ENCODE measurements at places on chromosomes 4 and X.
A peak's percentile ranks its signal among the peaks of the same experiment; 100 is the strongest.

GRCh38 chr4:139314047-139314800 is 11.9 kb upstream of the NDUFC1 start:
- DNase-seq: no peak

DNA sequence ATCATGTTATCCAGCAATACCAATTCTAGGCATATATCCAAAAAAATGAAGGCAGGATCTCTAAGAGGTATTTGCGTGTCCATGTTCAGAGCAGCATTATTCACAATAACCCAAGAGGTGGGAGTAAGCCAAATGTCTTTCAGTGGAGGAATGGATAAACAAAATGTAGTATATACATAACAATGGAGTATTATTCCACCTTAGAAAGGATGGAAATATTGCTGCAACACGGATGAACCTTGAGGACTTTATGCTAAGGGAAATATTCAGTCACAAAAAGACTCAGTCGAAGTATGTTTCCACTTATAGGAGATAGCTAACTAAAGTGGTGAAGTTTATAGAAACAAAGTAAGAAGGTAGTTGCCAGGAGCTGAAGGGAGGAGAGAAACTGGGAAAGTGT is 74.3 kb downstream of the LARP1B start:
- DNase-seq: no peak

- DNase-seq: no peak
Observed at GRCh38 chrX:13750204-13750603, 15.7 kb downstream of the OFD1 start.

- DNase-seq: no peak
Observed at GRCh38 chrX:56797574-56798338, 68.7 kb downstream of the NBDY start.

DNA sequence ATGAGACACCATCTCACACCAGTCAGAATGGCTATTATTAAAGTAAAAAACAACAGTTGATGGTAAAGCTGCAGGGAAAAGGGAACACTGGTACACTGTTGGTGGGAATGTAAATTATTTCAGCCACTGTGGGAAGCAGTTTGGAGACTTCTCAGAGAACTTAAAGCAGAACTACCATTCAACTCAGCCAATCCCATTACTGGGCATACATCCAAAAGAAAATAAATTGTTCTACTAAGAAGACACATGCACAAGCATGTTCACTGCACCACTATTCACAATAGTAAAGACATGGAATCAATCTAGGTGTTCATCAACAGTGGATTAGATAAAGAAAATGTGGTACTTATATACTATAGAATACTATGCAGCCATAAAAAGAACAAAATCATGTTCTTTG is 135.0 kb downstream of the REELD1 start:
- DNase-seq: no peak

DNA sequence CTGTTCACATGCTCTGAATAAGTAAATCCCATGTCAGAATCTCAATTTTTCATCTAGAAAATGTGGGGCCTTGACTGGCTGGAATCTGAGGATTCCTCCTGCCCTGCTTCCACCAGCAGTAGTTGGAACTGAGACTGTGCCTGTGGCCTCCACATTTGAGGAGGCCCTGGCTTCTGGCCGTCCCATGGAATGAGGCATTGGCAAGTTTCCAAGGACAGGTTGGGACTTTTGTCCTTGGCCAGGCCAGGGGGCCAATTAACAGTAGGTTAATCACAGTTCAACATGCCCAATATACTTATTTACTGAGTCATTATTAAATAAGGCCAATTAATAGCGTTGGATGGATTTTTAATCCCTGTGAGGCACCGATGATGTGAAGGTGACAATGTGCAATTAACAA is 50.2 kb upstream of the GABRE start:
- DNase-seq: no peak

GRCh38 chr4:633406-633805 is 8.0 kb downstream of the PDE6B start:
- no peak for DNase-seq

DNA sequence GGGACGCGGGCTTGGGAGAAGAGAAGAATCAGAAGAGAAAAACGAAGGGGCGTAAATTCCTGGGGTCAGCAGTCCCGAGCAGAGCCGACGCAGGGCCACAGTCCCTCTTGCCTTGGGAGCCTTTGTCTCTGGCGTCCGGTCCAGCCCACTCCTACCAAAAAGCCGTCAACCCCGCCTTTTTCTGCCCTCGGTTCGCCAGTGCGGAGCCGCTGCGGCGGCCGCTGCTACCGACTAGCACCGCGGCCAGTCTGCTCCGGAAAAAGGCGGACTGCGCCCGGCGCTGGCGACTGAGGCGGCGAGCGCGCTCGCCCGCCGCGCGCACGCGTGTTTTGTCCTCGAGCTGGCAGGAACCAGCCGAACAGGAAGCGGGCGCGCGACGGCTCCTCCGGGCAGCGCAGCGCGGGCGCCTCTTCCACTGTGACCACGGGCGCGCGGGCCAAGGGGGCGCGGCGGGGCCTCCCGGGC is 502 bp downstream of the HNRNPDL start:
- peak; percentile 80 for DNase-seq

DNA sequence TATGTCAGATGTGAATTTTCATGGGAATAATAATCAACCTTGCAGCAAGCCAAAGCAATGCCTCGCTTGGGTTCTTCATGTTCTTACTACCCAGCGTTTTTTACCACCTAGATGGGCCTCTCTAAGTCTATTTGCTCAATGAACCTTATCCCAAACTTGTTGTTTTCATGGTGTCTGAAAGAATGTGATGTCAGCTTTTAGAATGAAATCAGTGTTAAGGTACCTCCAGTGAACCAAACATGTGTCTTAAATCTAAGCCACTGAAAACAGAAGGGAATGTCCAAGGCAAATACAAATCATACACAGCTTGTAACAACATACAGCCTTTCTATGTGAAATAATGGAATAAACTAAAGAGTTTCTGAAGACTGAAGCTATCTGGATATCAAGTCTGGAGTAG is 6.7 kb downstream of the EPGN start:
- no peak for DNase-seq

- DNase-seq: no peak
Observed at GRCh38 chr4:142160509-142160908, 524.1 kb downstream of the IL15 start.

GRCh38 chrX:124497386-124497785 is 151.0 kb downstream of the SH2D1A start:
- no peak for DNase-seq

DNA sequence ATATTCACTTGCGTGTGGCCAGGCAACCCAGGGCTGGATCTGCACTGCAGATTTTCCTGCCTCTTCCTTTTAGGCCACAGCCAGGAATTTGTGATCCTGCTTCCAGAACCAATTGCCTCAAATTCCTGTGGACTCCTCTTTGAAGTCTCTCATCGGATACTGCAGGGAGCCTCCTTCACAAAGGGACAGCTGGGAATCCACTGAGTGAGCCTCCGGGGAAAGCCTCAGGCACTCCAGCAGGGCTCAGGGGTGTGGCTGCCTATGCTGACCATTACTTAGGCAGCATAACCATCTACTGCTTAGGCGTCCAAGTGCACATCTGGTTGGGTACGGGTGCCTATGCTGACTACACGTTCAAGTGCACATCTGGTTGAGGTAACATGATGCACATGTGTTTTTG is 321.5 kb downstream of the NLGN4X start:
- DNase-seq: no peak

DNA sequence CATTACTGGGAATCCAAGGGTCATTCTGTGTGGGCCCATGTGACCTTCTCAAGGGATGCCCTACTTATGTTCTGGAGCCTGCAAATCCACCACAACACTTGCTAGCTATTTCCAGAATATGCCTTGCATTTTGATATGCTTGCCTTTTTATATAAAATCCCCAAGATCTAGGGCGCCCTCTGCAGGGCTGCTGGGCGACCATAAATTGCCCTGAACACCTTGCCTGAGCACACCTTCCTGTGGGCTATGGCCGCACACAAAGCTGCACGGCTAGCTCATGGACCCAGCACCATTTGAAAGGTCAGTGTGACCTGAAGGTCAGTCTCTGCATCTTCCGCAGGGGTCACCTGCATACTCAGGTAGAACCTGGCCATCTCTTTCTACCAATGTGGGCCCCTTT is 311.7 kb downstream of the NLGN4X start:
- DNase-seq: no peak

DNA sequence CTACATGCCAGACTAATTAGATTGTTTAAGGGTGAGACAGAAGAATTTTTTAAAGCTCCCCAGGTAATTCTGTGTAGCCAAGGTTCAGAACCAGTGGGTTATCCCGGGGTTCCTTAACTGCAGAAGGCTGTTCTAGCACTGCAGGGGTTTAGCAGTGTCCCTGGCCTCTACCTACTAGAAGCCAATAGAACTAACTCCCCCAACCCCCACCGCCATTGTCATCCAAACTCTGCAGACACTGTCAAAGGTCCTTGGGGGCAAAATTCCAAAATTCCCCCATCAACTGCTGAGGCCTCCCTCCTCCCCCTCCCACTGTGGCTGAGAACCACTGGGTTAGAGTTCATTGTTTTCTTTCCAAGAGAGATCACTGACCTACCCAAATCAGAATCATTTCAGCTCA is 66.4 kb downstream of the MOSPD2 start:
- DNase-seq: no peak

DNA sequence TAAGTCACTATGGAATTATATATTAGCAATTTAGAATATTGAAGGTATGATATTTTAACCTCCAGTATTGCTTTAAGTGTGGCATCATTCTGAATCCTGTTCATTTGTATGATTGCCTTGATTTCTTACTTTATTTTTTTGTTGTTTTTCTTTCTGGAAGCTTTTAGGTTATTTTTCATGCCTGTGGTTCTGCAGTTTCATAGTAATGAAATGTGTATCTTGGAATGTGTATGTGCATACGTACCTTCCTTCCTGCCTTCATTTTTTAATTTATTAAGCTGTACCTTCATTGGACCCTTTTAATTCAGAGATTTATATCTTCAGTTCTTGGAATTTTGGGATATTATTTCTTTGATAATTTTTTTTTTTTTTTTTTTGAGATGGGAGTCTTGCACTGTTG is 22.1 kb downstream of the CPEB2 start:
- DNase-seq: no peak

DNA sequence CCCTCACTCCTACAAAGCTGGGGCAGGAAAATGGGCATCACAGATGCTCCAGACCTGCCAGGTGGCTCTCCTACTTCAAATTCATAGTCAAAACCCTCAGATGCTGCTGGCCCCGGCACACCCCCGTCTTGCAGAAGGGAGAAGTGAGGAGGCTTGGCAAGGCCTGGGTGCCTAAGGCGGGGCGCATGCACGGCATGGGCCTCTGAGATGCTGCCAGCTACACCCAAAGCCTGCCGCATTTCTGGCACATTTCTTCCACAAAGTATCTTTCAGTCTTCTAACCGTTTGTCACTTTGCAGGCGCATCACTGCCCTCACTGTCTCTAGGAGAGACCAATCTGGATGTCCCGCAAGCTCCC is 19.6 kb downstream of the WDR1 start:
- no peak for DNase-seq

DNA sequence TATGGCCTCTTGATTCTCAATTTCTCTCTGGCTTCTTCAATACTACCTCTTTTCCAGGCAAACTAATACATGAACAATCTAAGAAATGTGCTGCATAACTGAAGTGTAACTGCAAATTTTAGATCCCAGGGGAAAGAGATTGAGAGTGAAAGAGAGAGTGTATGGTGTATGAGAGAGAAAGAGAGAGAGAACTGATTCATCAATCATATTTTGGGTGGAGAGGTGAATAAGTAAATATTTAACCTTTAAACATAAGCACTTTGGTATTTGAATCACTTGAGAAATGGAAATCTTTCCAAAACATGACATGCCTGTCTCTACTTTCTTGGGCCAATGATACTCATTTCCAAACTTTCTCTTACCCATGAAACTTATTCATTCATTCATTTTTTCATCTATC is 147.2 kb upstream of the DIPK2B start:
- DNase-seq: no peak

DNA sequence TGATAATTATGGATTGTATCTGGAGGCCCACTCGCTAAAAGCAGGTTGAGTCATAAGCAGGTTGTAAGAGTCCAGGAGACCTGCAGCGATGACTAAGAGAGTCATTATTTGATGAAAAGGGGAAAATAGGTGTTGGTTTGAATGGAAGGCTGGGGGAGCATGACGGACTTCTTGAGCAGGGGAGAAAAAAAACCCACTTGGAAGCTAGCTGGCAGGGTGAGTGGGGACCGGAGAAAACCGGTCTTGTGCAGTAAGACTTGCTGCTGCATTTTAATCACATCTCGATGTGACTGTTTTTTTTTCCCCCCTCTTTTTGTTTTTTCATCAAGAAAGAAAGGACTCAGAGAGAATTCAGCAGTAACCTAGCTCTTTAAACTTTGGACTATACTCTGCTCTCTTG is 90.0 kb downstream of the IGSF1 start:
- no peak for DNase-seq

GRCh38 chr4:121457278-121457875 is 76.6 kb upstream of the QRFPR start:
- DNase-seq: no peak

- DNase-seq: no peak
Observed at GRCh38 chr4:16544251-16544721, 318.0 kb upstream of the TAPT1 start.

Measured in stimulated activated naive CD4-positive, alpha-beta T cell (primary cell).